ENCODE measurements at places on chromosomes 12 and 14.

- no peak for DNase-seq
Measured at GRCh38 chr14:88421286-88421685, 35.8 kb downstream of the SPATA7 start.

GRCh38 chr12:89129167-89129870 is 223.0 kb downstream of the DUSP6 start:
- DNase-seq = no peak

GRCh38 chr12:49842519-49843352 is at the start of gene BCDIN3D:
Gene BCDIN3D, minus strand, starts transcription at chr12:49843106. Its CDS starts 19 bp downstream, at chr12:49843087.
- DNase-seq = peak; percentile 71

- no peak for DNase-seq
Measured at GRCh38 chr14:76715511-76716081, 45.7 kb upstream of the VASH1 start.

DNA sequence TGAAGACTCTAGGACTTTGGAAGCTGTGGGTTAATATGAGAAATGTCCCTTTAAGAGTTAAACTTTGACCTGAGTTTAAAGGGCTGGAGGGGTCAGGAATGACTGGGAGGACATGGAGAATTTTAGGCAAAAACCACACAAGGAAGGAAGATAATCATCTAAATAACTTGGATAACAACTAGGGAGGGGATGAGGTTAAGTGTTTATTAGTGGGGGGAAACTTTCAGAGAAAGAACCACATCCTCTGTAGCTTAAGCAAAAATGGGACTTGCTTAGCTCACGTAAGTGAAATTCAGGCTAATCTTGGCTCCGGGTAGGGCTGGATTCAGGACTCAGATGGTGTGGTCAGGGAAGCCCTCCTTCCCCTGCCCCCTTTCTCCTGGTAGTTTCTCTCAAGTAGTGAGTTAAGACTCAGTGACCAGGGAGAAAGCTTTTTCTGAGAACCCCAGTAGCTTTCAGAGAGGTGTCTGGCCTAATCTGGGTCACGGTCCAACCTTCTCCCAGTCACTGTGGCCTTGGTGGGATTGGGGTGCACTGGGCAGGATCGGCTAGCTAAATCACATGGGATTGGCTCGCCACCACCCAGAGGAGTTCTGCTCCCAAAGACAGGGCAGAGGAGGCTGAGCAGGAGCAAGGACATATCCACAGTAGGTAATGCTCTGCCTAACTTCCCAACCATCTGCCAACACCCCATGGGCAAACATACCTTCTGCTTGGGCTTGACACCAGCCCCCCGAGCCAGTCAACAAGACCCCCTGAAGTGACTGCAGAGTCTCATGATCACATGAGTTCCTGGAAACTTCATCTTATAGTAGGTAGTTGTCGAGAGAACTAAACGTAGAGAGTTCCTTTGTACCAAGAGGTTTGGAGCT is 52.8 kb downstream of the ARF6 start:
- no peak for DNase-seq

DNA sequence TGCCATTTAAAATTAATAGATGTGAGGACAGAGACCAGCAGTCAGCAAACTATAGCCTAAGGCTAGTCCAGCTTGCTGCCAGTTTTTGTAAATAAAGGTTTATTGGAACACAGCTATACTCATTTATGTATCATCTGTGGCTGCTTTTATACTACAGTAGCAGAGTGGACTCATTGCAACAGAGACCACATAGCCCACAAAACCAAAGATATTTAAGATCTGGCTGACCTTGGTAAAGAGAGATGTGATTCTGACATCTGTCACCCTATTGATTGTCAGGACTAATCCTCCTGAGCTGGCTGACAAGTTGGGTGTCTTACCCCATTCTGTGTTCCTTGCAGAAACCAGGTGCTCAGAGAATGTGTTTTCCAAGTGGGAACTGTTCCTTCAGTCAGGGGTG is 99.9 kb downstream of the BEGAIN start:
- DNase-seq = no peak

DNA sequence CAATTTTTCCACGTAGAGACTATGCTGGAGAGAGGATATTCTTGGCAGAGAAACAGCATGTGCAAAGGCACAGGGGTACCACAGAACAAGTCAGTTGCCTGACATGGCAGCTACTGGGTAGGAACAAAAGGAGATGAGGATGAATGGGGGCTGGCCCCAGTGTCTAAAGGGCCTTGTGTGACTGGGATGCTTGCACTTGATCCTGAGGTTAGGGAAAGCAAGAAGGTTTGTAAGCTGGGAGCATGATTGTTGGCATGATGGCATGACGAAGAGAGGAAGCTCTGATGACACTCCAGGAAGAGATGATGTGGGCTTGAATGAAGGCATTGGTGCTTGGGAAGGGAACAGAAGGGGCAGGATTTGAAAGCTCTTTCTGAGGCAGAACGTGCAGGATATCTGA is 139.1 kb downstream of the ZFP36L1 start:
- no peak for DNase-seq

- no peak for DNase-seq
Measured at GRCh38 chr12:95169368-95169767, 47.9 kb downstream of the FGD6 start.

GRCh38 chr14:24064856-24065255 is 6.5 kb upstream of the CPNE6 start:
- no peak for DNase-seq

DNA sequence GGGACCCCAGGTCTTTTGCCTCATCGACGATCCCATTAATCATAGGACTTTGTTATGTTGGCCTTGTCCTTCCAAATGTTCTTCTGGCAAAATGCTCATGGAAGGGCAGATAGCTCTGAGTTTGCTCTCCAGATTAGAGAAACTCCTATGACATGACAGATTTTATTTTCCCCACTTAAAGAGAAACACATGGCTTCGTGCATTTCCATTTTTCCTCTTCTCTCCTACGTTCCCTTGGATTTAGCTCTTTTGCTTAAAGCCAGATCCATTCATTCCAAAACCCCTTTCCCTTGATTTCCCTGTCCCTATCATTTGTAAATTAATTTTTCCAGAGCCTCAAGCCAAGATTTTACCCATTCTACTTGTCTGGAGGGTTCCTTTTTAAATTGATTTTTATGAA is 2.9 kb downstream of the PRIMA1 start:
- DNase-seq = no peak

DNA sequence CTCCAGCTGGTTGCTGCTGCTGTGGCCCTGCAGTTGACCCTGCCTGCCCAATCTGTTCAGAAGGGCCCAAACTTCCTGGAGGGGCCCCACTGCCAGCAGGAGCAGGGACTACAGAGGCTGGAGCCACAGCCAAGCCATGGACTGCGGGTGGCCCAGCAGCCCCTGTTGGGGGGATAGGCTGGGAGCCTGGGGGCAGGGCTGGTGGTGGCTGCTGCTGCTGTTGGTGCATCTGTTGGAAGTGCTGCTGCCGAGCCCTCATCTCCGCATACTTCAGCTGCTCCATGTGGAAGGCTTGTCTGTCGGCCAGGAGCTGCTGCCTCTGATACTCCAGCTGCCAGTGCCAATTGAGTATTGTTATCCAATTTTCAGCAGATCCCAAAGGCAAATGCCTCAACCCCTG is 7.2 kb downstream of the MYL6 start:
- no peak for DNase-seq

DNA sequence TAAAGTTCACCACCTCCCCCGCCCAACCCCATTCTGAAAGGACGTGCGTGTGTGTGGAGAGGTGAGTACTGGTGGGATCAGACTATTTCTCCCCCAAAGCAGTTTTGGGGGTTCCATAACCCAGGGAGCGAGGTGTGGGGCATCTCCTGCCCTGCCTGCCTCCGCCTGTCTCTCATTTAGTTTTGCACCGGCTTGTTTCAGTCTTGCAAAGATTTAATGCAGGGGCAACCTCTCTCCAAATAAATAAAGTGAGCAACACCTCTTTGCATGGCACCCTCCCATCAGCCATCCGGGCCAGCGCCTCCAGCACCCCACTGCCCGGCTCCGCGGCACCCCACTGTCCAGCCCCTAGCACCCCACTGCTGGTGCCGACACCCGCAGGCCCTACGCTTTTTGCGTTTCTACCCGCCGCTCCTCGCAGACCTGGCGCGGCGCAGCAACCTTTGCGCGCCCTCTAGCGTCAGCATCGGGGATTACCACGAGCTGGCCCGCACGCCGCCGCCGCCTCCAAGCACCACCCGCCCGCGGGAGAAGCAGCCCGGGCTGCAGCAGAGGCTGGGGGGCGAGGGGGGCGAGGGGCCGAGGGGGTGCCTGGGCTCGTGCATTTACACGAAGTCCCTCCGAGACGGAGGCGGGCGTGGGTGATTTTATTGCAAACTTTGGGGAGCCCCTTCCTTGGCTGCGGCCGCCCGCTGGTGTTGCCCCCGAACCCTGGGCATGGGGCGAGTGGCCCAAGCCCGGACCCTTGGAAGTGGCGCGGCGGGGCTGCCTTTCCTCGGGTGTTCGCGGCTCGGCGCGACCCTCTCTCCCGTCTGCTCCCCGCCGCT is 55.8 kb upstream of the VRK1 start:
- DNase-seq = peak; percentile 87

DNA sequence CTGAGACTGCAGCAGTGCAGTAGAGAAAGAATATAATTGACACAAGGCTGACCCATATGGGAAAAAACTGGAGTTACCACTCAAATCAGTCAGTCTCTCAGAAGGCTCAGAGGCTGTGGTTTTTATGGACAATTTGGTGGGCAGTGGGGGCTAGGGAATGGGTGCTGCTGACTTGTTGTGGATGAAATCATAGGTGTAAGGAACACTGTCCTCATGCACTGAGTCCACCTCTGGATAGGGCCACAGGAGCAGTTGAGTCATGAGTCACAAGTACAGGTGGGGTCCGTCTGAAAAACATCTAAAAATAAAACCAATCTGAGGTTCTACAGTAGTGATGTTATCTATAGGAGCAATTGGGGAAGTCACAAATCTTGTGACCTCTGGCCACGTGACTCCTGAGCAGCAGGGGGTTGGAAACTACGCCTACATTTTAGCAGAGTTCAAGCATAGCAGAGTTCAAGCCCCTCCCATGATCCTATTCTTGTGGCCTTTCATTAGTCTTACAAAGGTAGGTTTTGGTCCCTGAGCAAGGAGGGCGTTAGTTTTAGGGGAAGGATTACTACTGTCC is 18.1 kb upstream of the SGPP1 start:
- DNase-seq = no peak

GRCh38 chr14:102096569-102097188 is 9.8 kb upstream of the HSP90AA1 start:
- DNase-seq = no peak
